ENCODE measurements at places on chromosomes 13 and 19.

DNA sequence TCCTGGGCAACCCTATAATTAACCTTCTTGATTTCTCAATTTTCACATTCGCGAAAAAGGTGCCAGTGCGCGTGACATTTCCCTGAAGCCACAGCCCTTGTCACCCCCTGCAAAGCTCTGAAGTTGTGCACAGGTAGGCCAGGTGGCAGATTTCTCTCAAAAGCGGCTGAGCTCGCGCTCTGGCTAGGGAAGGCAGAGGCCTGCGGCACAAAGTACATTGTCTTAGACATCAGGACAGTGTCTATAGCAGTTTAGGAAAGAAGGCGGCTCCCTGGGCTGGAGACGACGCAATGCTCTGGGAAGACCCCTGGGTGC lies 42.9 kb upstream of the ZNF14 start:
- H3K4me1 ChIP-seq = peaks cover 29% of the 10 kb centered on the region
- no peaks in the 10 kb centered on the region for H3K27me3 ChIP-seq
- DNase-seq = no peak
- H3K4me3 ChIP-seq = peak overlapping the region; percentile 84
- H3K27ac ChIP-seq = peak overlapping the region; percentile 69

DNA sequence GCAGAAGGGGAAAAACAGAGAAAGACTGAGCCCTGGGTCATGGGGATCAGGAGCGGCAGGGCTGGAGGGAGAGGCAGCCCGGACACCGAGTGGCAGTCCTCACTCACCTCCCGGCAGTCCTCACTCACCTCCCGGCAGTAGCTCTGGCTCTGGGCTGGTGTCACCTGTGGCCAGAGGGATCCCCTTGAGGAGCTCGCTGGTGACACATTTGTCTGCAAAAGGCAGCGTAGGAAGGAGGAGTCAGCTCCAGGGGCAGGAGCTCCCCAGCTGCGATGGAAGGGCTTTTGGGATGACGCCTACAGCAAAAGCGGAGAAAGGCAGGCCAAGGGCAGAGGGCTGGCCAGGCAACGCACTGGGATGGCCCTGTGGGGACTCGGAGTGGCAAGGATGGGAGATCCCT lies 739 bp downstream of the EIF3G start:
- H3K4me1 ChIP-seq = peaks cover 35% of the 10 kb centered on the region
- peaks cover 37% of the 10 kb centered on the region for H3K36me3 ChIP-seq
- DNase-seq = no peak
- no peaks in the 10 kb centered on the region for H3K27me3 ChIP-seq

DNA sequence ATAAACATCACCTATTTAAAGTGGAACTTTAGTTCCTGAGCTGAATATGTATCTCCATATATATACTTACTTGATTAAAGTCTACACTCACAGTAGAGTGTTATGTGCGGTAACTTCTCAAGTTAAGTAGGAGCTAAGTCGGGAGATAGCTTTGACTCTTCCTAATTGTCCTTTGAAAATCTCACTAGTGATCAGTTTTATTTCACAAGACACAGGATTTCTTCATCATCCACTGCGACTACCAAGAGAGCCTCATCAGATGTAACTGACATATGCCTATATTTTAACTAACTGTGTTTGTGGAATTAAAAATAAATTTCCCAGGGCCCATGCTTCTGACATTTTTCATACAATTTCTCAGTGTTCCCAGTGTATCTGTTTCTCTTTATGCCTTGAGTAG lies 1664.0 kb downstream of the EFNB2 start:
- DNase-seq = no peak
- H3K4me1 ChIP-seq = no peaks in the 10 kb centered on the region
- no peaks in the 10 kb centered on the region for H3K36me3 ChIP-seq
- H3K27me3 ChIP-seq = no peaks in the 10 kb centered on the region
- no peak overlapping the region for H3K27ac ChIP-seq

DNA sequence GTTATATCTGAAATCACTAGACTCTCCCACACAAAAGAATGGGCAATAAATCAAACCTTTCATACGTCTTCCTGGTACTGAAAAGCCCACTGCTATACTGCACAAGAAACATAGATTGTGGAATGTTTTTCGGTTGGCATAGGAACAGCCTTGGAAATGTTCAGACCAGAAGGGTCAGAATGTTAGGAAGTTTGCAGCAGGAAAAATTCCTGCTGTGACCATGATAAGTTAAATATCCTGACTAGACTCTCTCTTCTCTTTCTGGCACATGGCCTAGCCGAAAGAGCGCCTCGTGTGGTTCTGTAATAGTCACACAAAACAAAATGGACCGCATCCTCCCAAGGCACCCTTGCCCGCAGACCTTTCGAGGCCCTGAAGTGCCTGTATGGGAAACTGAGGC lies 427.2 kb downstream of the COG6 start:
- no peak overlapping the region for H3K4me3 ChIP-seq
- H3K36me3 ChIP-seq = no peaks in the 10 kb centered on the region
- DNase-seq = no peak
- H3K27ac ChIP-seq = no peak overlapping the region
- H3K4me1 ChIP-seq = no peaks in the 10 kb centered on the region
- H3K27me3 ChIP-seq = no peaks in the 10 kb centered on the region

GRCh38 chr19:50722201-50723013 lies 757 bp upstream of the CLEC11A start:
- no peaks in the 10 kb centered on the region for H3K27me3 ChIP-seq
- H3K4me1 ChIP-seq = peaks cover 53% of the 10 kb centered on the region
- H3K36me3 ChIP-seq = no peaks in the 10 kb centered on the region
- no peak for DNase-seq
- H3K27ac ChIP-seq = peak overlapping the region; percentile 75
- H3K4me3 ChIP-seq = peak overlapping the region; percentile 72

DNA sequence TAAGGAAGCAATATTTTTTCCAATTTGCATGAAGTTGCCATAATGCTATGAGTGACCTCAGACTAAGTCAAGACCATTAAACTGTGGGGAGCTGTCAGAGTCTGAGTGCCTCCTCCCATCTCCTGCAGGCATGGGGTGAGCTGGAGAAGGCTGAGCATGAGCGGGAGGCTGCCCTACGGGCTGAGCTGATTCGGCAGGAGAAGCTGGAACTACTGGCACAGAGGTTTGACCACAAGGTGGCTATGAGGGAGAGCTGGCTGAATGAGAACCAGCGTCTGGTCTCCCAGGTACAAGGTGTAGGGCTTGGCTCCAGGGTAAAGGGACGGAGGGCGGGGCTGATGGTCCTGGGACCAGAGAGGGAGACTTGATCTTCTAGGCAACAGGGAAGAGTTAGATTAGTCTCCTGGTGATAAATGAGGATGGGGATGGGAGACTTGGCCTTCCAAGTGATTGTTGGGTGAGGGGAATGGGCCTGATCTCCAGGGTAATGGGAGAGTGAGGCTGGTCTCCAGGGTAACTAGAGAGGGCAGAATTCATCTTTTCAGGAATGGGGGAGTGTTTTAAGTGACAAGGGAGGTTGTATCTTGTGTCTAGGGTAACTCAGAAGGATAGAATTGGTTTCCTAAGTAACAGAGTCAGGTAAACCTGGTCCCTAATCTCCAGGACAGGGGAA lies 36.0 kb downstream of the SPTBN4 start:
- no peak for DNase-seq
- H3K27me3 ChIP-seq = no peaks in the 10 kb centered on the region
- no peaks in the 10 kb centered on the region for H3K4me1 ChIP-seq
- no peak overlapping the region for H3K27ac ChIP-seq

GRCh38 chr19:13260883-13261653 lies 110.9 kb downstream of the IER2 start:
- DNase-seq = no peak
- no peaks in the 10 kb centered on the region for H3K36me3 ChIP-seq
- no peak overlapping the region for H3K4me3 ChIP-seq

DNA sequence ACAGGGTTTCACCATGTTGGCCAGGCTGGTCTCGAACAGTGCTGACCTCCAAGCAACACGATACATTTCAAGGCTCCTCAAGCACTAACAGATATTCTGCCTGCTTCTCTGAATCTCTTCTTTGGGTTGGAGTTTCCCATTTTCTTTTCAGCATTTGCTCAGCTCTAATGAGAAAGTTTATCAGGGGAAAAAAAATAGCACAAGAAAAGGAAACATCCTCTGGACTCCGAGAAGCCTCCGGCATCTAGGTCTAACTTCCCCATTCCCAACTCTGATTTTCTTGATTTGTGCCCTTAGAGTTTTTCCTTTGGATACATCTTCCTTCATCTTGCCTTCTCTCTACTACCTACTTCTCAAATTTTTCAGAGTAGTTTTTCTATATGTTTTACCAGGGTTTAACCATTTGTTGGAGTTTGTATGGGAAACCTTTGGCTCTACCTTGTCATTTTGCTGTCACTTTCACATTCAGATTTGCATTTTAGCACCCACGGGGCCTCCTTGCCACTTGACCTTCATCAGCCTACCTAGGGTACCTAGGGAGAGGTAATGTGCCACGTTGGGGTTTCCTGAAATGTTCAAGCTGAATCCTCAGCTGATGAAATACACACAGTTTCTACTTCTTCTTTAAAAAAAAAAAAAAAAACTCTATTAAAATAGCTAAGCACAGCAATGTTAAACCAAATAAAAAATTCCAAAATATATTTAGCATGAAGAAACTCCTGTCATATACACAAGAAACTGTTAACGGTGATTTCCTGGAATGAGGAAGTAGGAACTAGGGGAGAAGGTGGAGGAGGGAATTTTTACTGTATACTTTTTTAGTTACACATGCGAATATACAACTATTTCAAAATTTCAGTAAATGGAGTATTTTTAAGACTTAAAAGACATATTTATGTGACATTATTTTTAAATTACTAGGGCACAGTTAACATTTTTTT lies 5.1 kb upstream of the USP12 start:
- DNase-seq = no peak
- no peaks in the 10 kb centered on the region for H3K36me3 ChIP-seq
- no peaks in the 10 kb centered on the region for H3K27me3 ChIP-seq
- H3K27ac ChIP-seq = no peak overlapping the region
- no peaks in the 10 kb centered on the region for H3K4me1 ChIP-seq

- no peak overlapping the region for H3K27ac ChIP-seq
Measured at GRCh38 chr13:110540871-110541525, 20.5 kb downstream of the RAB20 start.

DNA sequence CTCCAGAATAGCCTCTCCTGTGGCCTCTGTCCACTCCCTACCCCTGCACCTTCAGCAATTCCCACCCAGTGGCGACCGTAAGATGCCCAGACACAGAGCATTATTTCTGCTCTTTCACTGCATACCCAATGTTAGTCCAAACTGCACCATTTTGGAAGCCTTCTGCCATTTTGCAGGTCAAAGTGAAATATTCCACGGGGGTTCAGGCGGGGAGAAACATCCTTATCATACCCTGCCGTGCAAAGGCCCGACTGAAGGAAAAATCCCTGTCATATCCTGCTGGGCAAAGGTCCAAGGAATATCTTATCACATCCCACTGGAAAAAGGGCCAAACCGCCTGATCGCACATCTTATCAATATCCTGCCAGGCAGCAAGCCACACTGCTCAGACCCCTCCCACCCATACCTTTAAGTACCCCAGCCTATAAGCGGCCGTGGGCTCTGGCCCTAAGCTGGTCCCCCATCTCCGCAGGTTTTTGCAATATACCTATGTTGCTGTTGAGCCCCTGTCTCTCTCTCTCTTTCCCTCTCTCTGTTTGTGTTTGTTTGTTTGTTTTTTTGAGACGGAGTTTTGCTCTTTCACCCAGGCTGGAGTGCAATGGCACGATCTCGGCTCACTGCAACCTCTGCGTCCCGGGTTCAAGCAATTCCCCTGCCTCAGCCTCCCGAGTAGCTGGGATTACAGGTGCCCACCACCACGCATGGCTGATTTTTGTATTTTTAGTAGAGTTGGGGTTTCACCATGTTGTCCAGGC lies 18.2 kb downstream of the CLEC11A start:
- H3K4me1 ChIP-seq = no peaks in the 10 kb centered on the region
- H3K36me3 ChIP-seq = no peaks in the 10 kb centered on the region
- no peak overlapping the region for H3K4me3 ChIP-seq
- DNase-seq = no peak
- no peaks in the 10 kb centered on the region for H3K27me3 ChIP-seq

GRCh38 chr13:92590503-92590908 lies 636.1 kb upstream of the GPC6 start:
- H3K4me1 ChIP-seq = no peaks in the 10 kb centered on the region
- H3K36me3 ChIP-seq = no peaks in the 10 kb centered on the region
- DNase-seq = no peak
- no peaks in the 10 kb centered on the region for H3K27me3 ChIP-seq
- no peak overlapping the region for H3K27ac ChIP-seq

- no peaks in the 10 kb centered on the region for H3K27me3 ChIP-seq
- no peak for DNase-seq
- H3K4me3 ChIP-seq = no peak overlapping the region
- no peaks in the 10 kb centered on the region for H3K4me1 ChIP-seq
- no peaks in the 10 kb centered on the region for H3K36me3 ChIP-seq
- no peak overlapping the region for H3K27ac ChIP-seq
Measured at GRCh38 chr19:49949742-49950589, 11.0 kb downstream of the SIGLEC11 start.

DNA sequence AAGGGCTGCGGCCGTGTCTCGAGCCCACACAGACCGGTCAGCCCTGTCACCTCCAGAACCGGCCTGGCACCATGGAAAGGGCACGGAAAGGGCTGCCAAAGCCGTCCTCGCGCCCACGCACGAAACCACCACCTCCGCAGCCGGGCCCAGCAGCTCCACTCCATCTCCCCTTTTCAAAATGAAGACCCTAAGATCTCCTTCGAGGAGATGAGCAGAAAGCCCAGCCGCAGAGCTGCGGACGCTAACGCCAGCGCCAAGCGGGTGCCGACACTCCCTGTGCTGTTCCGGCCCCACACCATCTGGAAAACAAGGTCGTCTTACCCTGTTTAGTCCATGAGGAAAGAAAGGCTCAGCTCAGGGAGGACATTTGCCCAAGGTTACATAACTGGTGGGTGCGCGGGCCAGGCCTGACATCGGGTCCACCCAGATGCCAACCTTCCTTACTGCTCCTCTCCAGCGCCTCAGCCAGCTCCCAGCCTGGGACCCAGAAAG lies 131.1 kb downstream of the FOXO1 start:
- no peaks in the 10 kb centered on the region for H3K27me3 ChIP-seq
- no peak for DNase-seq
- no peak overlapping the region for H3K4me3 ChIP-seq
- H3K36me3 ChIP-seq = no peaks in the 10 kb centered on the region
- H3K27ac ChIP-seq = no peak overlapping the region

- H3K27me3 ChIP-seq = no peaks in the 10 kb centered on the region
- H3K4me3 ChIP-seq = no peak overlapping the region
- H3K36me3 ChIP-seq = peaks cover 10% of the 10 kb centered on the region
- no peak for DNase-seq
- H3K4me1 ChIP-seq = peaks cover 36% of the 10 kb centered on the region
Measured at GRCh38 chr19:33385956-33386355, 12.4 kb downstream of the CEBPG start.

GRCh38 chr19:53101518-53101917 lies 1.7 kb downstream of the ZNF160 start:
- H3K36me3 ChIP-seq = no peaks in the 10 kb centered on the region
- DNase-seq = no peak
- H3K27ac ChIP-seq = no peak overlapping the region
- H3K27me3 ChIP-seq = no peaks in the 10 kb centered on the region
- H3K4me1 ChIP-seq = peaks cover 21% of the 10 kb centered on the region

Data from vagina (tissue), 2 donors.